ENCODE measurements at places on chromosomes 6 and 20.

DNA sequence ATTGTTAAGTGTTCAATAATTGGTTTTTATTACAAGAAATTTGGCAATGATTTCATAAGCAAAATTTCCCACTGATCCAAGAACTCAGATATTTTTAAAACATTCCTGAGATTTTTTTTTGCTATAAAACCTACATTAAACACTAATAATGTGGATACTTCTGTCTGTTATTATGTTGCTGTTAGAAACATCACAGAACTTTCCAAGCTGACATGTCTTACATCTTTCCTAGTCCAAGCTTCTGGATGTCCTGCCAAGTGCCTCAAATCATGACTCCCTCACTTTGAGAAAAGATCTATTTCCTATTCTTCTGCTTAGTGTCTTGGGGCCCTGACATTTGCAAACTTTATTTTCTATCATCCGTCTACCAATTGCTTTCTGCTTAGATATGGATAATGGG lies 110.8 kb downstream of the RFPL4B start:
- no peak for DNase-seq

- DNase-seq: no peak
These were observed at the start of gene C6orf132 for GRCh38 chr6:42142118-42142835. C6orf132 (minus strand) TSS chr6:42142620; CDS start chr6:42142444, 176 bp downstream.

- DNase-seq: no peak
These were observed 927.7 kb downstream of the TFAP2A start for GRCh38 chr6:9487128-9487527.

DNA sequence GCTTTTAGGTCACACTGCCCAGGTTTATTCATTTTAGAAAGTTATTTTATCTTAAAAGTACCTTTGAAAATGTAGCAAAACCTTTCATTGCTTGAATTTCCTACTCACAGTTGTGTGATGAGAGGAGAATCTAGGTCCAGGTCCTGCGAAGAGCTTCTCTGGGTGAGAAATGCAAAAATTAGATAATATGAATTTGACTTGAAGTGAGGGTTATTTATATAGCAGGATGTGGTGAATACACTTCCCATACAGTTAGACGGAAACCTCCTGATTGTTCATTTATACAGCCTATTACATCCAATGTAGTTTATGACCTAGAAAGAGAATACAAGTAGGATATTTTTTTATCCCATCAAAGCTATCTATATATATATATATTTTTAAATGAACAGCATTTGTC lies 30.5 kb downstream of the CDKAL1 start:
- DNase-seq: no peak

DNA sequence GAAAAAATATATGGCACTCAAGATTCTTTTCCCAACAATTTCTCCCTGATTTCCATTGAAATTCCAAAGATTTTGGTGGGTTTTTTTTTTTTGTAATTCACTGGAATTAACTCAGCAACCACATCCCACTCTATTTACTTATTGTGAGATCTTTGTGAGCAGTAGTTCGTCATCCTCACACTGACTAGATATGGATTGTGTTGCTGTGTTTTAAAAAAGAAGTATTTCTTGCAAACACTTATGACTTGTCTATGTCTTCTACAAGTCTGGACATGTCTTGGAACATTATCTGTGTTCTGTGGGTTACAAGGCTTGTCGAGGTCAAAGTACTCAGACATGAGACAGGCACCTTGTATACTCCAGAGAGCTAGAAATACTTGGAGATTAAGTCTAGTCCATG lies 7.3 kb upstream of the TENT5A start:
- no peak for DNase-seq

DNA sequence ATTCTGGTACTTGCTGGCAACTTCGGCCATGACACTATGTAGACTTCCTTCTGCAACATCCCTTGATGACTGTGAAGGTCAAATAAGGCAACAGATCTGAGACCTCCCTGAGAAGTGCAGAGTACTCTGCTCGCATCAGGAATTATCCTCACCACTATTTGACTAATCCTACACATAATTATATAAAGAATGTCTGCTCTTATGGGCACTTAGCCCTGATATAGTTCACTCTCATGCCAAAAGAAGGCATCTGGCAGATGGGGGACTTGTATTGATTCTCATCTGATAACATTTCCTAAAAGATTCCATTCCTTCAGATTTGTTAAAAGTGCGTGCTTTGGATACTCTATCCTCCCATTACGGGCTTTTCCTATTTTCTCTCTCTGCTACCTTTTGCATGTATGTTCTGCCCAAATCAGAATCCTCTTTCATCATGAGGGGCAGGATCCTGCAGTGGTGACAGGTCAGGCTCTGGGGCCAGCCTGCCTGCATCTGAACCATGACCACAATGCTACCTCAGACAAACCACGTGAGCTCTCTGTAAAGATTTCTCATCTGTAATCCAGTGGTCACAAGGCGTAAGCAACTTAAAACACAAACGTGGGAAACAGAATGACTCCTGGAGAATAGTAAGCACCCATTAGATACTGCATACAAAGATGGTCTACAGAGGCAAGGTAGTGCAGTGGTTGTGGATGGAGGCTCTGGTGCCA lies 134.0 kb downstream of the GJA10 start:
- DNase-seq: no peak

GRCh38 chr20:16124911-16125776 lies 448.1 kb downstream of the KIF16B start:
- DNase-seq: no peak

DNA sequence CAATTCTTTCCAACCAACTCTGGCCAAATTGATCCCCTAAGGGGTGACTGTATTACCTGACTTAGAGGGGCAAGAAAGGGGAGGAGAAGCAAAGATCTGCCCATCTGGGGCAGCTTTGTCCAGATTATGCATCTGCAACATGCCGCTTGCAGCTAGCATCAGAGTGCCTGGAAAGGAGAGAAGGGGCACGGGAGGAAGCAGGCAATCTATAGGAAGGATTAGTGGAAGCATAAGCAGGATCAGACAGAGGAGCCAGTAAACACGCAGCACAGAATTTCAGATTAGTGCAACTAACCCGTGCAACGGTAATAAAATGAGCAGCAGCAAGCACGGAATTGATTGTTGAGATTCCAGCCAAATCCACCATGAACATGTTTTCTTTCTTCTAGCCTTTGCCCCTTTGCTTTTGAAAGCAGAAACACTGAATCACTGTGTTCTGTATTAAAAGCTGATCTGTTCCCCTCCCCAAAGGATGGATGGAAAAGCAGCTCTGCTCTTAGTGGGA lies 643.6 kb upstream of the CHD6 start:
- no peak for DNase-seq

Data from RPMI8226 (cell line).